ENCODE measurements at places on chromosomes 6 and 20. TPM values are rescaled to one million over a fixed set of nuclear protein-coding genes. Genes with fewer than 3 reads are reported as not detected.

DNA sequence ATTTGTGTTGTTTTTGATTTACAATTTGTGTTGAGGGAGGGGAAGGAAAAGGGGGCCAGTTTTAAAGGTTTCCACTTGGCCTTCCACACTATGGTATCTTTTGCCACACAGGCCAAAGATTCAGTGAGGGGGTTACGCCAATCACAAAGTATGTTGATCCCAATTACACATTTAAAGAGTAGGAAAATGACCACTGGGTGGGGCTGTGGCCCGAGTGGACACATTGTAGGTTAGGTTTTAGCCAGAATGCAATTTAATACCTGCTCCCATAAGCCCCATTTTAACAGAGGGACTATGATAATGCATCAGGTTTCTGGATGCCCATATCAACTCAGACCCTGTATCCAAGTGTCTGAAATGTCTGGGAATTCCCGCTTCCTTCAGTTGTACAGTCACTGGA, 15.6 kb downstream of the VGLL2 start:
- DNase-seq, result no peak

DNA sequence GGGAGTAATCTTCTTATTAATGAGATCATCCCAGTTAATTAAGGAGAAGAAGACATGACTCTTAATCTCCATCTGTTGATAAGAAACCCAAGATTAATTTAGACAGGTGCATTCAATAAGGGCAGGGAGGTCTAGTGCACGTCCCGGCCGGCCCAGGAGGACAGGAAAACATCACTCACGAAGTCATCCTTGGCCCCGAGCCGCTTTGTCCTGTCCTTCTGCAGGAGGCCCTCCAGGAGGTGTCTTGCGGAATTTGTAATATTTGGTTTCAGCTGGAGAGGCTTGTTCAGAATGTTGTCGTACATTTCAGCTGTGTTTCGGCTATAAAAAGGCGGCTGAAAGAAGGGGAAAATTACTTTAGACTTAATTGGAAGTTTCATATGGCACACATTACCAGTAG, 118.4 kb upstream of the SLC2A12 start:
- DNase-seq, result no peak

DNA sequence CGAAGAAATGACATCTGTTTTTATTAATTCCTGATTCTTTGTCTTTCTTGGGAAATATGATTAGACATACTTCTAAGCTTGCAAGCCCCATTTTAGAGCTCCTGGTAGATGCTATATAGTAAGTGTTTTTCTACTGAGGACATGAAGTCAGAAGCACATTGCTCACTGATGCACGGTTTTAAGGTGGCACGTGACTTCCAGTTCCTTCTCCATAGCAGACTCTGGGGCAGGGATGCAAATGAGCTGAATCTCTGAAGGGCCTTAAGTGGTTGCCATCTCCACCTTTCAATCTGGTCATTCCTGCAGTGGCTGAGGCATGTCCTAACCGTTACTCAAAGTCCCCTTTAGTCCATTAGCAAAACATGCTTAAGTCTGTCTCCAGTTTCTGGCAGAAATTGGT, 421.2 kb upstream of the HTR1E start:
- DNase-seq, result no peak

DNA sequence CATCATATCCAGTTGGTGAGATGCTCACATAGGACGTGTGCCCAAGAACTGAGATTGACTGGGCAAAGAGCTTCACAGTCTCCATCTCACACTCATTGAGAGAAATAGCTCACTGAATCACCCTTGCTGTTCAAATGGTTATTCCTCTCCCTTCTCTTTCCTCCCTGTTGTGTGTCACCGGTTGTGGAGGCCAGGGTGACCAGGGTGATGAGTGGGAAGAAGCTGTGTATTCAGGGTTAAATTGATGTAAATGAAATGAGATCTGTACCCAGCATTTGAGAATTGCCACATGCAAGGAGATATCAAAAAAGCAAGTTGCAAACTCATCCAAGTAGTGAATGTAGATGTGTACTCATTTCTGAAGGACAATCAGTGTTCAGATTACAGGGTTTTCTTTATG, 36.6 kb upstream of the VAPB start:
- no peak for DNase-seq

- DNase-seq, result no peak
These were observed 336.6 kb downstream of the SYNE1 start for GRCh38 chr6:152300517-152300916.

- DNase-seq, result no peak
These were observed 18.5 kb upstream of the ZC3H12D start for GRCh38 chr6:149503276-149503675.

DNA sequence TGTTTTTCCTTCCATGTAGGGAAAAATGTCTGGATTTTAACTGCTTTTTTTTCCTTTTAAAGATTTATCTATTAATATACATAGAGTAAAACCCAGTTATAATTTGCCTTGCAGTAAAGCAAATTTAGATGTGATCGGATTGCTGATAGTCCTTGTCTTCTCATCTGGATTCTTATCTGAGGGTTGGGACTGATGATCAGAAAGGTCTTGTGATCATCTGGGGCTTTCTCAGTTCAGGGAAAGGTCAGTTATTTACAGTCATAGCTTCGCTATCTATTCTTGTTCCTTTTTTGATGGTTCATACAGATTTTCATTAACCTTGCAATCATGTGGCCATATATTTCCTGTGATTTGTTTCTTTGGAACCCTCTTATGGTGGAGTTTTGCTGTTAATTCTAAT, 63.8 kb upstream of the CLDN20 start:
- no peak for DNase-seq

DNA sequence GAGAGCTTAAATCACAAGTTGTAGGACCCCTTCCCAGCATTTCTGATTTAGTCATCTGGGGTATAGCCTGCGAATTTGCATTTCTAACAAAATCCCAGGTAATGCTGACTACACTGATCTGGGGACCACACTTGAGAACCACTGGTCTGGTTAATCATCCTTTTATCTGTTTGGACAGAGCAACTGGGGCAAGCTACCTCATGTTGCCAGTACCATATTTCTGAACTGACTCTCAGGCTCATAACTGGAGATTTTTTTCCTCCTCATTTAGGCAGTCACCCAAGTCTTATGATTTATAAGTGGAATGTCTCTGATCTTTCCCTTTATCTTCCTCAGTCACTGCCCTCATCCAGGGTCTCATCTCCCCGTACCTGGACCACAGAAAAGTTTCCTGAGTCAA, 12.0 kb upstream of the GTF3C6 start:
- no peak for DNase-seq

The EDN1 gene
- total RNA-seq, result 3.3 TPM

The HRH3 gene
- total RNA-seq, result not detected

GRCh38 chr6:81547149-81547548, 205.3 kb downstream of the TENT5A start:
- DNase-seq, result no peak

DNA sequence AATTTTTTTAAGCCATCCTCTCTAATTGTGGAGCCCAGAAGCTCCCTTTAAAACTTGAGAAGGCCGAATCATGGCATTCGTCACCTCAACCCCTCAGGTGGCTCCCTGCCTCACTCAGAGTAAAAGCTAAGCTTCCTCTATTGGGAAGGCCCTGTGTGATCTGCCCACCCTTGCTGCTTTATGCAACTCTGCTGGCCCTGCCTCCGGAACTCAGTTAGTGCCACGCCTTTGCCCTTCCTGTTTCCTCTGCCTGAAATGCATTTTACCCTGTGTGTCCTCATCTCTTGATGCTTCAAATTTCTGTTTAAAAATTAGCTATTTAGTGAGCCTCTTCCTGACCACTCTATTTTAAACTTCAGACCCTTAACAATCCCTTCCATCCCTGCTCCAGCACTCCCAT, 5.7 kb downstream of the PACRG start:
- no peak for DNase-seq

- no peak for DNase-seq
These were observed 19.4 kb downstream of the VEGFA start for GRCh38 chr6:43789447-43789846.

DNA sequence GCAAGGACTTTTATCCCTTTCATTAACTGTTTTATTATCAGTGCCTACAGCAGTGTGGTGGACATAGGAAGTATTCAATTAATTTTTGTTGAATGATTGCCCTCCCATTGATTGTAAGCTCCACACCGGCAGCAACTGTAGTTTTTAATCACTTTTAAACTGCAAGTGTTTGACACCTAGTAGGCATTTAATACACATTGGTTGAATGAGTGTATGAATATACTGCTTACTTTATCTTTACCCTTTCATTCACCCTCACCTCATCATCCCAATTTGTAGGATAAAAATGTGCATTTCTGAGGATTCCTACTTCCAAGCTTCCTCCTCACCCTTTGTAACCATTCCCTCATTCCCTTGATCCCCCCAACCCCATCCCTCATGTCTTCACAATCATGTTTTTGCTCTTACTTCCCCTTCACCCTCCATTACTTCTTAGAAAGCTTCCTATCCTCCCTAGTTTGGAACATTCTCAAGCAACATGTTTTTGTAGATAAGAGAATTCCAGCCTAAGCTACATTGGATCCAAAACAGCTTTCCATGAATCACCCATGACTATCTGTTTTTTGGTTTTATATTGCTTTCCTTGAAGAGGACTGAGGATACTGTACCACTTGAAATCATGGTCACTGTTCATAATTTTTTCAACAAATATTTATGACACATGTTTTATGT, 955 bp upstream of the SLC26A8 start:
- no peak for DNase-seq

The BPI gene
- 1.0 TPM for total RNA-seq

The TMEM14B gene
- 66.6 TPM for total RNA-seq

The CST5 gene
- total RNA-seq, result not detected

- DNase-seq, result no peak
These were observed 120.4 kb upstream of the ZNF184 start for GRCh38 chr6:27593200-27593818.

GRCh38 chr6:41546866-41547798, 951 bp downstream of the FOXP4 start:
- peak; percentile 69 for DNase-seq

The SSTR4 gene
- total RNA-seq, result 0.69 TPM

DNA sequence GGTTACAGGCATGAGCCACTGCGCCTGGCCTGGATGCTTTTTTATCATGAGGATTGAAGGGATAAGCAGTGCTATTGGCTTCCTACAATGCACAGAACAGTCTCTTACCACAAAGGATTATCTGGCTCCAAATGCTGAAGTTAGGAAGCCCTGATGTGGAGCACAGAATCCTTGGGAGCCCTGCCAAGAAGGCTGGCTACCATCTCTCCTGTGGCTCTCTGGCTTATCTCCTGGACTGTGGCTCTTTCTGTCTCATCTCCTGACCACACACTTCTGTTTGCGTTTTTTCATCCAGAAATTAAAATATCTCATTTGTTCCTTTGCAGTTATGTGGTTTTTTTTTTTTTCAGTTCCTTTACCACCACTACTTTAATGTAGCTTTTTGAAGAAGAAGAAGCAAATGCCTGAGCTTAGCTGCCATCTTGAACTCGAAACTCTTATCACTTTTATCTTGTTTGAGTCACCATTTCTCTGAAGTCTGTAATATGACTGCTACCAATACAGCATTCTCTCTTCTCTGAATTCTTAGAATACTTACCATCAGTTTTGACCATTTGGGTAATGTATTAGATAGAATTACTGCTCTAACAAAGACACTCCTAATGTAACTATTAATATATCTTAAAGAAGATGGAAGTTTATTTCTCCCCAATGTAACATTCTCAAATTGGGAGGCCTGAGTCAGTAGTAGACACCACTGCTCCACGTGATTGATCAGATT, 1044.7 kb downstream of the KIF16B start:
- DNase-seq, result no peak

DNA sequence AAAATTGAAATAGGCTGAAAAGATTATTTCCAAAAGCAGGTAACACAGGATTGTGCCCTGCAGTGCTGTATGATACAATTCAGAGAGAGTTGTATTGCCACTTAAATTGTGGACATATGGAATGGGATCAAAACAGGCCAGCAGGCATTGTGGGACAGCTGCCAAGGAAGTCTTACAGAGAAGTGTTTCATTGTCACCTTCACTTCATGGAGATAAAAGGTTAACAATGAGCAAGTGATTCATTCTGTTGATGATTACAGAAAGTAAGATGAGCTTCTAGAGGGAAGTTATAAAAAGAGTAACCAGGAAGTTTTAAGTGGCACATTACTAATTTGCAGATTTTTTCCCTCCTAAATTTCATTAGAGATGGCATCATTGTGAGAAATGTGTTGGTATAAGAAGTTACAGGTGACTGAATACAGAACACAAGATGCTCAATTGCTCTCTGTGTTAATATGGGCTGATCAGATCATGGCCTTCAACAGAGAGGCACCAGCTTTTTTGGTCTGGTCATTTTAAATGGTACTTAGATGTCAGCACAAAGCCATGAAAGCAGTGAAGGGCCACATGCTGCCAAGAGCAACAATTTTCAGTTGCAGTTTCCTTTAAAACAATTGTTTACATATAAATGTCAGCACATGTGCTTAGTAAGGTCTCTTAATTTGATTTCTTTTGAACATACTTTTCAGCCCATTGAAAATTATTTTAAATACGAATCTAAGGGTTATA, 402.5 kb upstream of the FKBP1C start:
- no peak for DNase-seq

The RALGAPA2 gene
- total RNA-seq, result 16.4 TPM

- no peak for DNase-seq
These were observed 96.9 kb downstream of the DTD1 start for GRCh38 chr20:18684775-18685174.

DNA sequence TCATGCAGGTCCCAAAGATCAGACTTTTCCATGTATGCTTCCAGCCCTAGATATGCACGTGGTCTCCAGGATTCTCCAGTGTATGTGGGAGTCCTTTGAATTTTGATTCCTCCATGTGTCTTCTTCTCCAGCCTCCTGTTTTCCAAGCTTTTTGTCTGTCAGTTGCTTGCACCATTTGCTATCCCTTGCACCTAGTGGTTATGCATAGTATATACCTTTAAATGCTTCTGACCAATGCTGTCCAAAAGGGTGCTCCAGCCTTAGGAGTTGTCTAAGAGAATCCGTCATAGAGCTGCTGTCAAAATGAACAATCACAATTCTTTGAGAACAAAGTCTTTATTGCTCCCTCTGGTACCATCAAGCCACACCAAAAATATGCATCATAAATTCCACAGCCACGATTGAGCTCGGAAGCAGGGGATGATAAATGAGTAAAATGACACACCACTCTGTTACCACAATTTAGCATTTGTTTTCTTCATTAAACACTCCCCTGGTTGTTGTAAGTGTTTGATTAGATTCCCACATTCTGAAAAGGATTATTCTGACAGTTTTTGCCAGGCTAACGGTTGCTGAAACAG, 706.2 kb upstream of the GJE1 start:
- no peak for DNase-seq

GRCh38 chr6:139982652-139983295, 608.3 kb upstream of the CITED2 start:
- no peak for DNase-seq

The NKAPL gene
- 1.8 TPM for total RNA-seq

DNA sequence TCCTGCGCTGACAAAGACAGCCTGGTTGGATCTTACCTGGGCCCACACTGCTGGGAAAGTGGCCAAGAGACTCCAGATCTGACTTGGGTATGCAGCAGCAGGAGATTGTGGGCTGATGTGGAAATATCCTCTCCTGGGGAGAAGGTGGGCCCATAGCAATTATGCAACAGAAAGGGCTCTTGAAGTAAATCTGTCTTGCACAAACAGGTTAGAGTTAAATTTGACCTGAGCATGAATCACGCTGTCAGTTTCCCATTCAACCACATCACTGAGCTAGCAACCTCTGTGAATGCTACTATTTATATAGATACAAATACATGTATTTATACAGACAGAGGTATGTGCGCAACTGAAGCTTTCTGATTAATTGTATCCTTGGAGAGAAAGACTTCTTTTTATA, 28.3 kb upstream of the PDYN start:
- DNase-seq, result no peak

The EYA2 gene
- total RNA-seq, result 0.18 TPM

- DNase-seq, result no peak
These were observed 60.1 kb downstream of the CLIC5 start for GRCh38 chr6:45955597-45955996.

GRCh38 chr6:143539734-143540133, 28.2 kb upstream of the FUCA2 start:
- no peak for DNase-seq
